ENCODE measurements at places on chromosomes 2 and 18.
A peak's percentile ranks its signal among the peaks of the same experiment; 100 is the strongest.

DNA sequence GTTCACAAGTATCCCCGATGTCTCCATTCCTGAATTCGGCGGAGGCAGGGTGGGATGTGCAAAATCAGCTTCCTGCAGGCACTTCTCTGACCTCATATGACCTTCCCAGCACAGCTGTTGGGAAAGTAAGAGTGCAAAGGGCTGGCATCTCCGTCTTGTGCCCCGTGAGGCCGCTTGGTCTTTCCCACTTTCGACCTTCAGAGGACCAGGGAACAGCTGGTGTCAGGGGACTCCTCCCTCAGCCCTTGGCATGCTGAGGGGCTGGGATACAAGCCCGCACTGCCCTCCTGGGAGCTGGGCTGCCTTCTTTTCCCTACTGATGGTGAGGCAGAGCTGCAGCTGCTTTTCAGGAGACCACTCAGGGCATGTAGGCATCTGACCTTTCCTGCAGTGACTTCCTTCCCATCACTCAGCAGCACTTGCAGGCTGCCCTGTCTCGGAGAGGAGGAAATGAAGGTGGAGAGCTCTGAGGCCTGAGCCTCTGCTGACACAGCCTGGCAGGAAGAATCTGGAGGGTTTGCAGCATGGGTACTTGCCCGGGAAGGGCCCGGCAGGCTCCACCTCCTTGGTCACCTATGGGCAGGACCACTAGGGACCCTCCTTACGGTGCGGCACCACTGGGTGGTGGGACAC lies 277.2 kb upstream of the HS6ST1 start:
- DNase-seq = no peak

GRCh38 chr18:28404694-28405093 lies 227.8 kb upstream of the CDH2 start:
- DNase-seq = no peak

- DNase-seq = peak; percentile 38
These were observed 316.9 kb upstream of the ZEB2 start for GRCh38 chr2:144836635-144837350.

DNA sequence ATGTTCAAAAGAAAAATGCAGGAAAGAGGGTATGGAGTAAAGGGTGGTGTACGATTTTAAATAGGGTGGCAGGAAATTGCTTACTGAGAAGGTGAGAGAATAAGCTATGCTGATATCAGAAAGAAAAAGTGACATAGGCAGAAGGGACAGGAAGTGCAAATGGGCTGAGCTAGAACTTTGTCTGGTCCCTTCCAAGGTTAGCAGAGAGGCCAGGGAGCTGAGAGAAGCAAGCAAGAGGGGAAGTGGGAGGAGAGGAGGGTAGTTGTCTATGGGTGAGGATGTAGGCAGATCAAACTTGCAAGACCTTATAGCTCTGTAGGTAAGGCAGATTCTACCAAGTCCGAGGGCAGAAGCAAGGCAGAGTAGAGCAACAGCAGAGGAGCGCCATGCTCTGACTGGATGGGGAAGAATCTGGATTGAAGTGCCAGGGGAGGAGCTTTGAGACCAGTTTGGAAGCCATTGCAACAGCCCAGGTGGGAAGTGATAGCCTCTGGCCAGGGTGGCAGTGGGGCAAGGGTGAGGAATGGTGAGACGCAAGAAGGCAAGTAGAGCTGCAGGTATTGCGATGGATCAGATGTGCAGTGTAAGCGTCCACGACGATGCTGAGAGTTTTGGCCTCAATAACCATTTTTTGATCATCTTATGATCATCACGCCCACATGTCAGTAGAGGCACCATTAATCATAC lies 134.4 kb upstream of the APCDD1 start:
- DNase-seq = no peak

GRCh38 chr2:55883829-55884228 lies 39.8 kb downstream of the EFEMP1 start:
- peak; percentile 71 for DNase-seq

GRCh38 chr2:135743860-135744259 lies 2.2 kb downstream of the UBXN4 start:
- peak; percentile 9 for DNase-seq

DNA sequence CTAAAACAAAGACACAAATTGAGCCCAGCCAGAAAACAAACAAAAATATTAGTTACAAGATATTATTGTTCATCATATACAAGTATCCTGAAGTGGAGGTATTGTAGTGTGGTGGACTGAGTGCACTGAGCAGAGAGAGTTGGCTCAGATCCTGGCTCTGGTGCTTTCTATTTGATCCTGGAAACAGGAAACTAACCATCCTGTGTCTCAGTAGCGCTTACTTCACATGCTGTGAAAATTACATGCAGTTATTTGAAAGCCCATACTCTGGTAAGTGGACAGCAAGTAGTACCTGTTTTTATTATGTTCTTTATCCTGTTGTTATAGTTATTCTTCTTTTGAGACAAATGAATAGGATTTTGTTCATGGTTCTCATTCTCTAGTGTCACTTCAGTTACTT lies 84.3 kb upstream of the CRIM1 start:
- no peak for DNase-seq

- peak; percentile 61 for DNase-seq
These were observed 52.0 kb upstream of the CALCRL start for GRCh38 chr2:187499941-187500532.

DNA sequence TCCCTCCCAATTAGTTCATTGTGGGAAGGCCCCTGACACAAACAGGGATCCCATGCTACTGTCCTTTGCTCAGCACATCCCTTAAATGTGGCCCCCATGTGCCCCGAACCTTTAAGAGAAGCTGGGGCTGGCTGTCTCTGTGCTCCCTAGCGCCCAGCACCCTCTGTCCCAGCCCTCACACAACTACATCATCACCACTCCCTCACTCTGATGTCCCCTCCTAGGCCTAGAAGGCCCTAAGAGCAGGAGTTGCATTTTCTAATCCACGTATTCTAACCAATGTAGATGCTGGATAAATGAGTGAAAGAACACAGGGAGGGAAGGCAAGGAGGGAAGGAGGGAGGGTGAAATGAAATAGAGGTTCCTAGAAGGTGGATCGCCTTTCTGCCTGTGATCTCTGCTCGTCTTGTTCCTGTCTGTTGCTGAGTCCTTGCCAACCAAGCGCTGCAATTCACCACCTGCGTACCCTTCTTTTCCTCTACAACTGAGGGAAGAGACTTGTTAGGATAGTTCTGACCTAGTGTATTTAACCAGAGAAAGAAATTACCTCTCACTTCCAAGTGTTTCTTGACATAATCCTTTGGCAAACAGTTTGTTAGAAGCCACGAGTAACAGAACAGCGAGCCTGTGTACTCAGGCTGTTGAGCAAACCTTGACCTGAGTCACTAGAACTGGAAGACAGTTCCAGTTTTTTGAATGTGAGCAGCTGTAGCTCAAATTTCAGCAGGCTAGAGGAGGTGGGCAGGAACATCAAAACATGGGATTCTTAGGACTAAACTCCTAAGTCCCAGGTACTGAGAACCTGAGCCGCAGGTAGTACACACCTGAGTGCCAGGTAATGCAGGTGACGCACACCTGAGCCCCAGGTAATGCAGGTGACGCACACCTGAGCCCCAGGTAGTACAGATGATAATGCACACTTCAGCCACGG lies 181.5 kb upstream of the ID2 start:
- no peak for DNase-seq

- peak; percentile 85 for DNase-seq
These were observed 374.1 kb downstream of the LPIN1 start for GRCh38 chr2:12120281-12121150.

- DNase-seq = no peak
These were observed 306.9 kb upstream of the NT5C1B start for GRCh38 chr2:18896125-18896764.

- no peak for DNase-seq
These were observed 2029.1 kb upstream of the LRRTM1 start for GRCh38 chr2:82333697-82334096.

DNA sequence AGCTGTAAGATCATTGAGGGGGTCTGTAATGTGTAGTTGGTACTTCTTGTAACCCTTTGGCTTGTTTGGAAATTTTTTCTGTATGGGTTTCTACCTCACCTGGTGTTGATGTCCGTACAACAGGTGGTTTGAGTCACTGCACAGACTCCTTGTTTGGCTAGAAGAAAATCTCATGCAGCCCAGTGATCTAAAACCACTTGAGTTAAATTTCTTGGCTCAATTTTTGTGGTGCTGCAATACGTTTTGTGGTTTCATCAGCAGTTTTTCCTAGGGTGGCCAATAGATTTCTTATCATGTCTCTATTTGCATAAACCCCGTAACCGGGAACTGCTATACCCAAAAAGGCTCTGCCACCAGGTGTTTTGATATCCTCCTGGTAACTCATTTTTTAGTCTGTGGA lies 43.4 kb downstream of the CERS6 start:
- DNase-seq = no peak

DNA sequence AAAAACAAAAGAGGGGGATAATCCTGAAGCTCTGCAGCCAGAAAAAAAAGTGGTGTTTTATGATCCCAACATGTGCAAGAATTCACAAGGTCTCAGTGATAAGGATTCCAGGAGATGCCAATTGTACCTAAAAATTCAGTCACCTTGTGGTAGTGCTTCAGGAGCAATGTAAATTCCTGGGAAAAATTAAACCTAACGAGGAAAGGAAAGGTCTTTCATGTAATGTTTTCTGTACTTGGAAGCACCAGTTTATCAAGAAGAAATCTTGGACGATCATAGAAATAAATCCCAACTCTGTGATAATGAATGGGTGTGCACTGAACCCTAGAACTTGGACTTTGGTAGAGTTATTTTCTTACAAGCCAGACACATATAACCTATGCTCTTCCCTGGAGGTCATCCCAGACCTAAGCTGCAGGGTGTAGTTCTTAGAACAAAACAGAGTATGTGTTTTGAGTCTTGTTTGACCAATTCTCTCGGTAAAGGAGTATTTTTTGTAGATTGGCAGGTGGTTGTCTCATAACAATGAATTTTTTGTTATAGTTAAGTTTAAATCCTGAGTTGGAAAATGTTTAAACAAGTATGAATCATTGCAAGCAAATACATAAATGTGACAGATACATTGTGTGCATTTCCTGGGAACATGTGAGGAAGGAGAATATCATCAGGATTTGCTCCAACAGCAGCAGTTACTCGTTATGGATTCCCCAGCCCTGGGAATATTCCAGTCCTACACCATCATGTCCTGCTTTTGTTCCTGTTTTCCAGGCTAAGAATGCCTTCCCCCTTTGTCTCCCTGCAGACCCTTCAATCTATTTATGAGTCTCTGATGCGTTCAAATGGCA lies 224.6 kb downstream of the NAPG start:
- DNase-seq = no peak

DNA sequence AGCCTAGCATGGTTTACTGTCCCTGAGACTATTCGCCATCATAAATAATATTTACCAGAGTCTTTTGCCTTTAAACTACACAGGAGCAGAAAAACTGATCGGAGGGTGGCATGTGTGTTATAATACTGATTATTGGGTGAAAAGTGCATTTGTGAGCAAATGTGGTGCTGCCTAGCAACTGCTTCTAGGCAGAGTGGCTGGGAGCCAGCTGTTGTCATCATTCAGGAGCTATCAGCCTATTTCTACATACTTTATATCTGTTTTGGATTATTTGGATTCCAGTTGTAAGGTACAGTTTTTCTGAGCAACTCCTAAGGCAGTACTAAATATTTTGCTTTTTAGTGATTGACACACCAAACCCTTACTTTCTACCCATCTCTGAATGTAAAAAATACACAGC lies 75.0 kb upstream of the MSTN start:
- DNase-seq = no peak

GRCh38 chr2:67522148-67522547 lies 125.0 kb downstream of the ETAA1 start:
- no peak for DNase-seq

GRCh38 chr2:233356546-233357308 lies 2.4 kb downstream of the DGKD start:
- DNase-seq = no peak

GRCh38 chr2:160111951-160112798 lies 49.8 kb upstream of the PLA2R1 start:
- DNase-seq = no peak

- no peak for DNase-seq
These were observed 21.7 kb downstream of the NCK2 start for GRCh38 chr2:105766300-105766866.

DNA sequence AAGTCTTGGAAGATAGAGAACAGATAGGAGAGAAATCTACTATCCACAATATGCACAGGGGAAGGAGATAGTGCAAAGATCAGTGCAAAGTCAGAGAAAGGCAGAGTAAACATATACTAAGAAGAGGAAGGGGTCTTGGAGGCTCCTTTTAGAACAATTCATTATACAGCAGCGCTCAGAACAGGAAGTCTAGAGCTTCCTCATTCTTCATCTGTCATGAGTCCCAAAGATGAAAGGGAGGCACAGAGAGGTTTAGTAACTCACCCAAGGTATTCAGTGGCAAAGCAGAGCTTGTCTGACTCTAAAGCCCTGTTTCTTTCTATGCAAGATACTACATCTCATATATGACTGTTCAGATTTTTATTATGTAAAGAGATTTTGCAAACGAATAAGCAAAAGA lies 1.4 kb downstream of the SP110 start:
- DNase-seq = peak; percentile 5

- DNase-seq = no peak
These were observed 82.6 kb upstream of the RGPD5 start for GRCh38 chr2:109711230-109712122.

DNA sequence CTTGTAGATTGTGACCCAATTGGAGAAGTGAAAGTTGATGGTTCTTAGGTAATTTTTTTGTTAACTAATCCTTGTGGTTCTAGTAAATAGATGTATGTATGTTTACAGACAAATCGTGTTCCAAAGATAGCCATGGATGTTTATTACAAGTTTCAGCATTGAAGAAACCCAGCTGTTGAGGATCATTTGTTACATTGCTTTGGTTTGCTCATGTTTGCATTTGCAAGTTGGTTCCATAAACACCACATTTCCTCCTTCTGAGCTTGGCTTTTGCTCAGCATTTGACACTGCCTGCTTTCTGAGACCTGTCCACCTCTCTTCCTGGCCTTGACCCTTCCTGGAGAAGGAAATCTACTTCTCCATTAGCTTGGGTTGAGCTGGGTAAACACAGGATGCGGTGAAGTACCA lies 1.8 kb upstream of the CCDC68 start:
- DNase-seq = peak; percentile 18

DNA sequence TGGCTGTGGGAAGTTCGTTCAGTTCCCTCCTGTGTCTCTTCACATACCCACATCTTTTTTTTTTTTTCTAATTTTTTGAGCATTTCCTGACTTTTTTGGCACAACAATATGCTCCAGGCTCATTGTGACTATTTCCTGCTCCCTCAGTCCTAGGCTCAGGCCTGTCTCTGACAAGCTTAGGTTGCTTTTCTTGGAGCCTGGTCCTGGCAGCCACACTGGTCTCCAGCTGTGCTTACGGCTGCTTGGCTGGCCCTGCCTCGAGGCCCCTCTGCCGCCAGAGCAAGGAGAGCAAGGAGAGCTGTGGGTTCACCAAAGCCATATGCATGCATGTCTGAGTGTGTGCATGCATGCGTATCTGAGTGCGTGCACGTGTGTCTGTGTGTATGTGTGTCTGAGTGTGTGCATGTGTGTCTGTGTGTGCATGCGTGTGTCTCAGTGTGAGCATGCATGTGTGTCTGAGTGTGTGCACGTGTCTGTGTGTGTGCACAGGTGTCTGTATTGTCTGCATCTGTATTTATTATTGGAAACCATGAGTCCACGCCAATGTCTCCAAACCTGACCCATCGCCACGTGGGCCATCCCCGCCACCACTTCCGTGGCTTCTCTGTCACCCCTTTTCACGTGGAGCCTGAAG lies 766.1 kb upstream of the SALL3 start:
- DNase-seq = no peak
